ENCODE measurements at places on chromosomes 3 and 15. TPM values are rescaled to one million over a fixed set of nuclear protein-coding genes. Genes with fewer than 3 reads are reported as not detected.

Gene RBP2
- total RNA-seq = 12.2 TPM

Gene ADPRH
- 9.5 TPM for total RNA-seq

- DNase-seq = no peak
Observed at GRCh38 chr3:32481791-32482631, 20.6 kb downstream of the CMTM6 start.

GRCh38 chr3:123953735-123954134 lies 7.3 kb downstream of the CCDC14 start:
- DNase-seq = no peak

DNA sequence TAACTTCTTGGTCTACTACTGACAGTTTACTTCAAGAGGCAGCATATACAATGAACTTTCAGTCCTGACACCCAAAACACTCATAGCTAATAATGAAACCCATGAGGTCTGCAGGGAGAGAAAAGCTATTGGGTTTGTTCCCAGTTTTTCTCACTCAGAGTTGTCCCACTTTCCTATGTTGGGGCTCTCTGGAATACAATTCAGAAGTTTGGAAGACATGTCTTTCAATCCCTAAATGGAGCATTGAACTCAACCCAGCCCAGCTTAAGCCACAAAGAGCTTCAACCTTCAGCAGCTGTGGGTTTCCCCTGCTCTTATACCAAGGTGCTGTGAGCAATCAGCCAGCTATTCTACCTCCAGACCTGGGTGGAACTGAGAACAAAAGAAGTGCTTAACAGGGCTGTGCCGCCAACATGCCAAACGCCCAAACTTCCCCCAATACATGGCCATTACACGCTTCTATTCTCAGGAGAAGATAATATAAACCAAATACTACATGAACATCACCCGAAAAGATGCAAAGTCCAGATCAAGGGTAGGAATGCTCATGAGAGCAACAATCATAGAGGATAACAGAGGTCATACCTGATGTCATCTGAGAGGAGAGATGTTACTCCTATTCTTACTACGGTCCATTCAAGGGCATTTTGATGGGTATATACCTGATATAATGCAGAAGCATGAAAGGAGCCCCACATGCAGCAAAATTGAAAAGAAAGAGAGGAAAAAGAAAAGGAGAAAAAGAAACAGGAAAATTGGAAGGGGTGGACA lies 131.2 kb upstream of the TGFBR2 start:
- DNase-seq = no peak

GRCh38 chr3:69012800-69013252 lies 658 bp downstream of the EOGT start:
- DNase-seq = peak; percentile 40

GRCh38 chr3:157175691-157176507 lies 16.0 kb upstream of the CCNL1 start:
- no peak for DNase-seq

DNA sequence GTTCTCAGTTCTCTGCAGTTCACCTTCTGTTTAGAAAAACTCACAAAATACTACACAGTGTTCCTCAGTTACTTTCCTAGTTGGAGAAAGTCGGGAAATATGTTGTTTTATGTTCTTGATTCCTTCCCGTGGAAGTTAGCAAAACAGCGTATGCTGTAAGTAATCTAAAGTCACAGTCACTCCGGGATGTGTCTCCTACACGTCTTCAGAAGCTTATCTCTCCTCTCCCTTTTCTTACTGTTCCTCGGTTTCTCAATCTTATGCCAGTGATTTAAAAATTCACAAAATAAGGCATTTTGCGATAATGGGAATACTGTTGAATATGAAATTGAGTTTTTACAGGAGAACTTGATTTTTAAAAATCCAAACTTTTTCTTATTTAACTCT lies 1.7 kb downstream of the HEG1 start:
- DNase-seq = no peak

Data from mucosa of gallbladder (tissue), 1 donor.